ENCODE measurements at places on chromosomes 7 and 10.

DNA sequence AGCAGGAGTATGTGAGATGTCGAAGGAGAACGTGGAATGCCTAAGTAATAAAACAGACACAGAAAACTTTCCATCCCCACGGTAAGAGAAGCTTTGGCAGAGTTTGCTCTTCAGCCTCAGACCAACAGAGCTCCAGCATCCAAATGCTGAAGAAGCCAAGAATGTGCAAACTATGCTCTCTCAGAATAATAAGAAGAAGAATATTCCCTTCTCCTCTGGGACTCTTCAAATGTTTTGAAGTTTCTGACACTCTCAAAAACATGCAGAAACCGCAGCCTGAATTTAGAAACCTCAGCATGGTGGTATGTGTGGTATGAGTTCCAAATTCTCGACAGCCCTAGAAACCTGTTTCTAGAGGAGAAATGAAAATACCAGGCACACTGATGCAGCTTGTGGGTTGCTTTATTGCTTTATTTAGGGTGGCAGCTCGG lies 113.3 kb downstream of the KCNMA1 start:
- DNase-seq: peak; percentile 90

DNA sequence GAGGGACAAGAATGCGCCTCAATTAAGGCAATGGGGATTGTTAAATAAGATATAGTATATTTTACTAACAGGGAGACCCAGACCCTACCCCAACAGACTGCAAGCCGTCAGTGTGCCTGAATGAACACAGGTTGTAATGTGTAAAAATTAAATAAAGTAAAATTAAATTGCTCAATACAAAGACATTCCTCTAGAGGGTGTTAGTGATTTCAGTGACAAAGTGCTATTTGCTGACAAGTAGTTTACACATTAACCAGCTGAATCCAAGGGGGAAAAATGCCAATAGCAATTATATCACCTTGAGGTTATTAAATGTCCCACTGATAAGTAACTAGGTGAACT lies 110.5 kb downstream of the EBF3 start:
- no peak for DNase-seq

GRCh38 chr7:311796-312195 lies 21.8 kb downstream of the FOXL3 start:
- no peak for DNase-seq

DNA sequence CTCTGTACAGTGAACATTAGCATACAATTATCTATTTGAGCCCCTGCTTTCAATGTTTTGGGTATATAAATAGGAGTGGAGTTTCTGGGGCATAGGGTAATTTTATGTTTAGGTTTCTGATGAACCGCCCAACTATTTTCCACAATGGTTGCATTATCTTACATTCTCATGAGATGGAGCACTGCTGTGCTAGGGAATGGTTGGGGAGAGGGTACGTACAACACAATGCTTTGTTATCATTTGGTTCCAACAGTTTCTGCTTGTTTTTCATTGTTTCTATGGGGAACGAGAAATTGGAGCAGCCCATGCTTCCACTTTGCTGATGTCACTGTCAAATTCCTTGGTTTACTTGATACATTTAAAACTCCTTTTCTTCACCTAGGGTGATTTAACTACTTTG lies 1115.3 kb downstream of the REEP3 start:
- no peak for DNase-seq

GRCh38 chr10:97034301-97034700 lies 151.5 kb downstream of the SLIT1 start:
- no peak for DNase-seq

GRCh38 chr10:100718197-100718742 lies 27.1 kb upstream of the PAX2 start:
- no peak for DNase-seq

GRCh38 chr7:44240376-44240775 lies 39.6 kb downstream of the YKT6 start:
- no peak for DNase-seq

DNA sequence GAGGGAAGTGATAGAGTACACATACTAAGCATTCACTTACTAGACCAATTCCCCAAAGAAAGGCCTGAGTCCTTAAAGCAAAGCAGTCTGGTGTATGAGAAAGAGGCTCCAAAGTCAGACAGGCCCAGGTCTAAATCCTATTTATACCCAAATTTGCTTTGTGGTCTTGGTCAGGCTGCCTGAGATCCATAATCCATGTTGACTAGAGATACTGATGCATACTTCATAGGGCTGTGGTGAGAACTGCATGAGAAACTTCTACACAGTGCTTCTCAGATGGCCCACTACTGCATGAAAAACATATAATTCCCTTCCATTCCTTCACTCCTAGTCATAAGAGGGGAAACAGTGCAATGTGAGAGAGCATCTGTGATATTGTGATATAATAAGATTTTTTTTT lies 81.6 kb upstream of the SP4 start:
- DNase-seq: no peak

GRCh38 chr10:88735661-88736060 lies 24.2 kb upstream of the LIPN start:
- DNase-seq: no peak

DNA sequence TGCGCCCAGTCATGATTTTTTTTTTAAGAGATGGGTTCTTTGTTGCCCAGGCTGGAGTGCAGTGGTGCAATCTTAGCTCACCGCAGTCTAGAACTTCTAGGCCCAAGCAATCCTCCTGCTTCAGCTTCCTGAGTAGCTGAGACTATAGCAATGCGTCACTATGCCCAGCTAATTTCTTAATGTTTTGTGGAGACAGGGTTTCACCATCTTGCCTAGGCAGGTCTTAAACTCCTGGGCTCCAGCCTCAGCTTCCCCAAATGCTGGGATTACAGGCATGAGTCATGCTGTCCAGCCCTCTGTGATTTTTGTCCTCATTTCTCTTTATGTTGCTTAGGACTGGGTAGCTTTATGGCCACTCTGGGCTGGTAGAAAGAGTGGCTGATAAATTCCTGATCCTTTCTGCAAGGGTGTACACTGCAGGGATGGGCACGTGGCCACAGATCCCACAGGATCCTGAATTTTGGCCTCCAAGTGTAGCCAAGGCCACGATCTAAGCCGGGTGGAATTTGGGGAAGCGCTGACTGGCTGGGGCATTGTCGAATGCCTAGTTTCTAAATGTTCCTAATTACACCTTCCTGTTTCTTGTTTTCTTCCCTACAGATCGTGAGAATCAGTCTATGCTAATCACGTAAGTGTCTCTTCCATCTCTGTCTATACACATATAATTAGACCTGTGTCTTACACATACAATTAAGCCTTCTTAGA lies 24.1 kb upstream of the MYH16 start:
- no peak for DNase-seq

GRCh38 chr7:107559864-107560263 lies 3.9 kb downstream of the COG5 start:
- DNase-seq: no peak

DNA sequence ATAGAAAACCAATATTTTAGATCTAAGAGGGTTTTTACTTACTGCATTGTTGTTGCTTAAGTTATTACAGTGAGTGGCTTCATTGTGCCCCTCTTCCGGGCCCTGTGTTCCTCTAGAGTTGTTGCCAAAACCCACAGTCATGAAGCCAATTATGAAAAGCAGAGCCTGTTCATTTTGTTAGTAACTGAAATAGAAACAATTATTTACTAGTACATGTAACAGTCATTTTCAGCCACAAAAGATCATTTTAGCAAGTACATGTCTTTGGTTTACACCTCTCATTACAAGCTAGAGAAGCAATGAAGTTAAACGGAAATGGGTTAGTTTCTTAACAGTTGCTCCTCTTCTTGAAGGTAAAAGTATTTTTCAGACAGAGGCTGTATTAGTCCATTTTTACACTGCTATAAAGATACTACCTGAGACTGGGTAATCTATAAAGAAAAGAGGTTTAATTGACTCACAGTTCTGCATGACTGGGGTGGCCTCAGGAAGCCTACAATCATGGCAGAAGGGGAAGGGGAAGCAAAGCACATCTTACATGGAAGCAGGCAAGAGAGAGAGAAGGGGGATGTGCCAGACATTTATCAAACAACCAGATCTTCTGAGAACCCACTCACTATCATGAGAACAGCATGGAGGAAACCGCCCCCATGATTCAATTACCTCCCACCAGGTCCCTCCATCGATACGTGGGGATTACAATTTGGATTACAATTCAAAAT lies 380.5 kb downstream of the SFMBT2 start:
- no peak for DNase-seq

DNA sequence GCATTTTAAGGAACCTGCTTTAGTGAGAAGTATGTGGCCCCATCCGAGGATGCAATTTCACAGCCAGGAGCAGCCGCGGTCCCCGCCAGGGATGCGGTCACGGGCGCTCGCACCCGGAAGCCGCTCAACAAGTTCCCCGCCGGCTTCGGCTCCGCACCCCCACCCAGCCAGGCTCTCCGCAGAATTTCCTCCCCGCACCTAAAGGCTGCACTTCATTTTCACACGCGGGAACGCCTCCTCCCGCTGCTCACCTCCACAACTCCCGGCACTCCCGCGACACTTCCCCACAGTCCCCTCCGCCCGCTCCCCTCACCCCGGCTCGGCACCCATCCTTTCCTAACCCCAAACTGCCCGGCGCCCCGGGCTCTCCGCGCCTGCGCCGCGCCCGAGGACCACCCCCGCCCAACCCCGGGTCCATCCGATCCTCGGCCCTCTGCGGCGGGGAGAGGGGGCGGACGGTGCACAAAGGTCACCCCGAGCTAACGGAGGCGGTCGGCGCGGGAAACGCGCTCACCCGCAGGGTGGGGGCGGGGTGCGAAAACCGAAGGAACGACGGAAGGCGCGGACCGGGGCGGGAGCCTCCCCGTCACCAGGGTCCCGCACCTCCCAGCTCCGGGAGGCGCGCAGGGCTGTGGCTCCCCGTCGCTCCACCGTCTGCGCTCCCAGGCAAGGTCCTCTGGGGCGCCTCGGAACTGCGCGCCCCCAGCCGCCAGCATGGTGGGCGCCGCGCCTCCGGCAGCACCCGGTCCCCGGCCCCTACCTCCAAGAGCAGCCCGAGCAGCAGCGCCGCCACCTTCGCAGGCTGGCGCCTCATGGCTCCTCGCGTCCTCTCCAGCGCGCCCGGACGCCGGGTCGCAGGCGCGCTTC lies 558 bp downstream of the VOPP1 start:
- DNase-seq: no peak

DNA sequence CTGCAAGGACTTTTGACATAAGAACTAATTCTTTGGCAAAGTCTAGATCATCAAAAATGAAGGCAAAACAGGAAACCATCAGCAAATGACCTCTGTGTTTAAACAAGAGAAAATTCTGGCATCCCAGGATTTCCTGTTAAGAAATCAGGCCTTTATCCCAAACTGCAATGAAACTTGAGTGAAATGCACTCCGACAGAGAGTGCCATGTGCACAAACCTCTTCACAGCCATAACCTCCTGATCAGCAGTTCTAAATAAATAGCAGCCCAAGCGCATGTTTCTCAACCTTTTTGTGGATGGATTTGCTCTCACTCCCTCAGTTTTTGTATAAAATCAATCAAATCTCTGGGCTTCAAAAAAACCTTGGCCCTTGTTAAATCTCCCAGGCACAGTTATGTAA lies 107.7 kb upstream of the EEPD1 start:
- DNase-seq: peak; percentile 72

DNA sequence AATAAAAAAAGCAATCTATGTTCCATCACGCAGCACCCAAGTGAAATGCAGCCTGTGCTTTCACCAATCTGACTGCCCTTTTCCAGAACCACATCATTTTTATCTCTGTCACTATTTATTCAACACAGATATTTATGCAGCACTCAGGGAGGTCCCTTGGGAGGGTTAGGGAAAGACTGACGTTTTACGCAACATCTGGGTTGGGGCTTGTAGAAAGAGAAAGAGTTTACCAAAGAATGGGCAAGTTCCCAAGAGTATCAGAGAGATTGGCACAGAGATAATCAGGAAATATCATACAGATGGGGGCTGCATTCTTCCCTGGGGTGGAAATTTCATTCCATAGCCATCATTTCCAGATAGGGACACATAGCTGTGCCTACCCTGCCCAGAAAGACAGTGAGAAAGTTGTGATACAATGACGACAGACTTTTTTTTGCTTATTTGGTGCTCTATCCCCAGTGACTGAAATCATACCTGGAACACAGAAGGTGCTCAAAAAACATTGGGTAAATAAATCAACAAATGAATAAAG lies 474.2 kb downstream of the CALN1 start:
- DNase-seq: peak; percentile 24

GRCh38 chr10:13891128-13892000 lies 304.6 kb downstream of the PRPF18 start:
- DNase-seq: no peak

DNA sequence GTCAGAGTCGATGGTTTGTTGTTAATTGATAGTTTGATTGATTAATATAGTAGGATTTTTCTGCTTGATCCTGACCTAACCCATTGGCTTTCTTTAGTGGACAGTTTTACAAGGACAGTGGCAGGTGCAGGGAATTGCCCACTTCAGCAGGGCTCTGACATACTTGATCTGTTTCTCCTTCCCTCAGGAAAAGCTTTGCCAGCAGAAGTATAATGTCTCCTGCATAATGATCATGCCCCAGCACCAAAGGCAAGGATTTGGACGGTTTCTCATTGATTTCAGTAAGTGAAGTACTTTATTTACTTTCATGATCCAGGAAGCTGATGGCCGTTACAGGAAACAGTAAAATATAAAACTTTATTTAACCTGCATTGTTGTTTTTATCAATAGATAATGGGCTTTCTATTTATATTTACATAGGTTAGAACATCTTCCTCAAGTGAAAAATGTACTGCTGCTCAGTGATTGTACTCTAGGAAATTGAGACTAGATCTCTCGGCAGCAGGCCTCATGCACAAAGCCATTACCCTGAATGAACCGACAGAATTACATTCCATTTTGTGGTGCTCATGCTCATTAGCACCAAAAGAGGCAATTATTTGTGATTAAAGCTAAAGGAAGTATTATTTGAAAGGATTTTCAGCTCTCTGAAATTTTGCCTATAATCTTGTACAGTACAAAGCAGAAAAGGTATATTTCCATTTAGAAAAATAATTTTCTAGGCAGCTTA lies 122.5 kb upstream of the SAMD8 start:
- no peak for DNase-seq
